ENCODE measurements at places on chromosomes 7 and 10.

DNA sequence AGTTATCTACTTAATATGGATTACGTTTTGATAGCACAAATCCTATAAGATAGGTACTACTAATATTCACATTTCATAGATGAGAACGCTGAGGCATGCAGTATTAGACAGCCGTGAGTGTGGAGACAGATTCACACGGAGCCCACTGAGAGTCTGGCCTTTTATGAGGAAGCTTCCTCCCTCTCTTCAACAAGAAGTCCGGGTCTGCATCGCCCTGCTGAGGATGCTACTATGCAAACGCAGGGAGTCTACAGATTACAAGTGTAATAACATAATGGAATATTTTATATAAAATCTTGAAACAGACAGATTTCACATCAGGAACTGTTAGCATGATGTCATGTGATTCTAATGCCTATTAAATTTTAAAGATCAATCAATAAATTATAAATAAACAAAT, 255.9 kb upstream of the GLI3 start:
- DNase-seq, result no peak

GRCh38 chr7:117262546-117262945, 60.3 kb downstream of the WNT2 start:
- DNase-seq, result no peak

DNA sequence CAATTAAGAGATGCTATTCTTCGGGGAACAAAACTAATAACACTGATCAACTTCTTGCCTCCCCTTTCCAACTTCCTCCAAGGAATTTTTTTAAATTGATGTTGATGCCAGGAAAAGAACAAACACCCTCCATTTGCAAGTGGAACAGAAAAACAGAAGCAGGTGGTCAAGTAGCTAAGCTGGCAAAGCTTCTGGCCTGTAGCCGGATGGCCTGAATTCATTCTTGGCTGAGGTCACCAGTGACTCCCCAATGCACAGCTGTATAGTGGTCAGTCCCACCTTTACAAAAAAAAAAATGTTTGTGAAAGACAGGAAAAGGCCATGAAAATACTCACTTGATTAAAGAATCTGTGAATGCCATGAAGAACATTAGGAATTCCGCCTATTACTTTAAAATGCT, 39.1 kb downstream of the DOCK4 start:
- DNase-seq, result no peak

DNA sequence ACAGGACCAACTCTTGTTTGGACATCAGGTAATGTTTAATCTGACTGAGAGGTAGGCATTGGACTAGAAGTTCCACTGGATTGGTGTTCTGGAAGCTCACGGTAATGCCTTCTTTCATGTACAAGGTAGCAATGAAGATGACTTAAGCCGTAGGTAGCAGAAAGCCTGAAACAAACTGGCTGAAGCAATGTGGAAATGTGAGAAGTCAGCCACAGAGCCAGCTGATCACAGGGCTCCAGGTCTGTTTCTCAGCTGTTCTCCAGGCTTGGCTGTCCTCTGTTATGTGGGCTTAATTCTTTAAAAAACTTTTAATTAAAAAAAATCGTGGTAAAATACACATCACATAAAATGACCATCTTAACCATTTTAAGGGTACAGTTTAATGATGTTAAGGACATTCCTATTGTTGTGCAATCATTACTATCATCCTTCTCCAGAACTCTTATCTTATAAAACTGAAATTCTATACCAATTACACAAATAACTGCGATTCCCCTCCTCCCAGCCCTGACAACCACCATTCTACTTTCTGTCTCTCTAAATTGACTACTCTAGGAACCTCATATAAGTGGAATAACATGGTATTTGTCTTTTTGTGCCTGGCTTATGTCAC, 101.4 kb upstream of the ZNF32 start:
- no peak for DNase-seq

GRCh38 chr7:387132-388022, 97.4 kb downstream of the FOXL3 start:
- no peak for DNase-seq

DNA sequence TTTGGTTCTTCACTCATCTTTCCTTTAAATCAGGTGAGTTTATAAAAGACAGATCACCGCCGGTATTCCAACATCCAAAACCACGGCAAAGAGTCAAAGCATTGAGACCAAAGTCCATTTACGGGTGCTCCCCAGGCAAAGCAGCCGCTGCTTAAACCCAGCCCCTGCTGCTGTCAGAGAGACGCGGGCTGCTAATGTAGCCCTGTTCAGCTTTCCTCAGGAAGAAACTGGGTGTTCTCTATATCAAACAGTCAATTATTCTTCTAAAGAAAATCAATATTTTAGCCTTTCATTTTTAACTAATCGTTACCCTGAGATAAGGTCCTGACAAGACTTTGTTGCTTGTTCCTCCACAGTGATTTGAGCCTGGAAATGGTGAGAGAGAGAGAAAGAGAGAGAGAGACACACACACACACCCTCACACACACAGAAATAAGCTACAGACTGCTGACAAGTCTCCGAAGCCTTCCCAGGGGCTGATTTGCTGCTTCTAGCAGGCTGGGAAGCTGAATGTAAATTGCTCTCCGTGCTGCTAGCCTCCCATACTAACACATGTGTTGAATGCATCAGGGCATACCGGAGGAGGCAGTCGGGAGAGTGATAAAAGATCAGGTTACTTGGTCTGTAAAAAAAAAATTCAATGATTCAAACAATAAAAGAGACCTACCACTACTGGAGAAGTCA, 183.0 kb upstream of the ANK3 start:
- peak; percentile 27 for DNase-seq

- no peak for DNase-seq
These were observed 162.0 kb upstream of the TMEM72 start for GRCh38 chr10:44749151-44749550.

All from stimulated activated CD4-positive, alpha-beta T cell treated with anti-CD3 and anti-CD28 coated beads, Interleukin-12 subunit alpha, Interleukin-12 subunit beta, amount 100 ng/mL, for 24 hours (primary cell).